ENCODE measurements at places on chromosomes 1 and 21.

DNA sequence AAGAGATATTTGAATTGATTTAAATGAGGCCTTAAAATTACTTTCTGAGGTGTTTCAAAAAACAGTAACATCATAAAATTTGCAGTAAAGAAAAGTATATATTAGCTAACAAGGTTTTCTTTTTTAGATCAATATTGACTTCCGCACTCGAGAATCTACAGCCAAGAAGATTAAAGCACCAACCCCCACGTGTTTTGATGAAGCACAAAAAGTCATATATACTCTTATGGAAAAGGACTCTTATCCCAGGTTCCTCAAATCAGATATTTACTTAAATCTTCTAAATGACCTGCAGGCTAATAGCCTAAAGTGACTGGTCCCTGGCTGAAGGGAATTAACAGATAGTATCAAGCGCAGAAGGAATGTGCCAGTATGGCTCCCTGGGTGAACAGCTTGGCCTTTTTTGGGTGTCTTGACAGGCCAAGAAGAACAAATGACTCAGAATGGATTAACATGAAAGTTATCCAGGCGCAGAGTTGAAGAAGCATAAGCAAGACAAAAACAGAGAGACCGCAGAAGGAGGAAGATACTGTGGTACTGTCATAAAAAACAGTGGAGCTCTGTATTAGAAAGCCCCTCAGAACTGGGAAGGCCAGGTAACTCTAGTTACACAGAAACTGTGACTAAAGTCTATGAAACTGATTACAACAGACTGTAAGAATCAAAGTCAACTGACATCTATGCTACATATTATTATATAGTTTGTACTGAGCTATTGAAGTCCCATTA, 3.6 kb downstream of the RGS1 start:
- DNase-seq, result peak; percentile 29

- no peak for DNase-seq
Measured at GRCh38 chr1:239212811-239213220, 173.6 kb upstream of the CHRM3 start.

- no peak for DNase-seq
Measured at GRCh38 chr1:245153552-245154428, 995 bp upstream of the KIF26B start.

DNA sequence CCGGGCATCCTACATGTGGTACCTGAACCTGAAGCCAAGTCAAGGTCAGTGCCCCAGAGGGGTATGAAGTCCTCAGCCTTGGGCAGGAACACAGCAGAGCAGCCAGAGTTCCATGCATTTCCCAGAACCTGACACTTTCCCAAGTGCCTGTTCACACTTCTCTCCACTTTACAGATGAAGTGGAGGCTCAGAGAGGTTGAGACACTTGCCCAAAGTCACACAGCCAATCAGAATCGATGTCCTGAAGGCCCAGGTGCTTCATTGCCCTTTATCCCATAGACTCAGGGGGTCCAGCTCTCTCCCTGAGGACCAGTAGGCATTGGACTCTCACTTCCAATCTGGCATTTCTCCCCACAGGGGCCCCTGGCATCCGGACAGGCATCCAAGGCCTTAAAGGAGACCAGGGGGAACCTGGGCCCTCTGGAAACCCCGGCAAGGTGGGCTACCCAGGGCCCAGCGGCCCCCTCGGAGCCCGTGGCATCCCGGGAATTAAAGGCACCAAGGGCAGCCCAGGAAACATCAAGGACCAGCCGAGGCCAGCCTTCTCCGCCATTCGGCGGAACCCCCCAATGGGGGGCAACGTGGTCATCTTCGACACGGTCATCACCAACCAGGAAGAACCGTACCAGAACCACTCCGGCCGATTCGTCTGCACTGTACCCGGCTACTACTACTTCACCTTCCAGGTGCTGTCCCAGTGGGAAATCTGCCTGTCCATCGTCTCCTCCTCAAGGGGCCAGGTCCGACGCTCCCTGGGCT, 2.2 kb downstream of the C1QA start:
- DNase-seq, result no peak

GRCh38 chr21:16768096-16768495, 744.7 kb upstream of the CXADR start:
- DNase-seq, result no peak

DNA sequence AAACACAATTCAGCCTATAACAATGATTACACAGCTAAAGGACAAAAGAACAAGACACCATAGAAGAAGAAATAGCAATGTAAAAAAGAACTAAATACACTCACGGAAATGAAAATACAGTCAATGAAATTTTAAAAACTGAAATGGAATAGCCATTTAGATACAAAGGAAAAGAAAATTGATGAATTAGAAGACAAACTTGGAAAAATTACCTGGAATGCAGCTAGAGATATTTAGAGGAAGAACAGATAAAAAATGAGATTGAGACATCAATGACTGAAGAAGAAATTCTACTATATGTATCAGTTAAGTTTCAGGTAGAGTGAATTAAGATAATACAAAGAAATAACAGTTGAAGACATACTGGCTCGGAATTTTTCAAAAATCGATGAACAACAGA, 430.4 kb upstream of the NR5A2 start:
- no peak for DNase-seq

DNA sequence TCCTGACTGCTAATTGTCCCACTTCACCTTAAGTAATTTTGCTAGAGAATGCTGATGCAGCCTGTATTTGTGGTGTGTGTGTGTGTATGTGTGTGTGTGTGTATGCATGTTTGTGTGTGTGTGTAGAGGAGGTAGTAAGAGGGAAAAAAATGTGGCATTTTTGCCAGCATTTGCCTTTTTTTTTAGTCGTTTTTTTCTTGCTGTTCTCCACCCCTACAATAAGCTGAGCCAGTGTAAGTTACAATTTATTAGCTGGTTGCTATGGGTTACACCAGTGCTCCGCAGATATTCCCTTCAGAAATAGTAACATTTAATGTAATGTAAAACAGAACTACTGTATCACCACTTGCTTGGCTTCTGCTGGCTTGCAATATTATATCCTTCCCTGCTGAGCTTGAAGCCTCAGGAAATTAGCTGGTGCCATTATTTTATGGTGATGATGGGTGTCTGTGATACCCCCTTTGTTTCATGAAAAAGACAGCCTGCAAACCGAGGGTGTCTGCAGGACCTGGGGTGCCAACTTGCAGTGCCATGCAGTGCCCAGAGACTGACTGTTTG, 23.4 kb upstream of the IGSF3 start:
- DNase-seq, result peak; percentile 31

- DNase-seq, result no peak
Measured at GRCh38 chr1:33190701-33191100, 8.9 kb upstream of the TRIM62 start.

GRCh38 chr1:75014250-75014649, 119.9 kb upstream of the LHX8 start:
- no peak for DNase-seq
